GM12865 (cell line): ENCODE measurements at places on chromosomes 16 and 17.
A peak's percentile ranks its signal among the peaks of the same experiment; 100 is the strongest.

GRCh38 chr17:50462446-50462845 lies 6.2 kb downstream of the CHAD start:
- DNase-seq: no peak

GRCh38 chr16:47599512-47599911 lies 138.4 kb downstream of the PHKB start:
- DNase-seq: peak; percentile 52

- DNase-seq: no peak
Observed at GRCh38 chr17:27657620-27658019, 26.6 kb downstream of the LGALS9 start.

- DNase-seq: no peak
Observed at GRCh38 chr16:85422196-85422631, 190.9 kb upstream of the GSE1 start.

DNA sequence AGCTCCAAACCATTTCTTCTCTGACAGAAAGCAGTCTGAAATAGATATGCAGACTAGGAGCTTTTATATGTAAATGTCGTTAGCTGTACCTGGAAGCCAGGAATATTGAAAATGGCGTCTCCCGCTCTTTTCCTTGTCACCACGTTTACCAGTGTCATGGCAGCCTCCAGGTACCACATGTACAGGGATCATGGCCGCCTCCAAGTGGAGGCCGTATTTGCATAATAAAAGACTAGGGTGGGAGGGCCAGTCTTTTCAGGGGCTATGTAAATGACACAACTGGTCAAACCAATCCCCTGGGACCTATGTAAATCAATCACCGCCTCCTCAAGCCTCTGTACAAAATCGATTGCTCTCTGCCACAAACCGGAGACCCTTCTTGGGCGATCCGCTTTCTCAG lies 54.3 kb downstream of the MYOCD start:
- no peak for DNase-seq

DNA sequence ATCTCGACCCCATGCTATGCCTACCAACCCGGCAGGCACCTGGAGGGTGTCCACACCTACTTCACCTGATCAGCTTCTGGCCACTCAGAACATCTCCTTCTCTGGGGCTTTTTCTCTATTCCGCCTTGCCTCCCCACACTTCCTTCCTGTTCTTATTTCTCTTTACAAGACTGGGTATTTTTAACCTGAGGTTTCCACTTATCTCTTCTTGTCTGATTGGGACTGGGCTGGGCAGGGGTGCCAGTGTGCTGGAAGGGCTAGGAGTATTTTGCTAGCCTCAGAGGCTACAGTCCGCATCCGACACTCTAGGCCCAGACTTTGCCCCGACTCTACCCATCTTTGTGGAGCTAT lies 26.2 kb upstream of the ZNF652 start:
- peak; percentile 75 for DNase-seq

GRCh38 chr16:89326721-89327120 lies 109.2 kb downstream of the ZNF778 start:
- no peak for DNase-seq

DNA sequence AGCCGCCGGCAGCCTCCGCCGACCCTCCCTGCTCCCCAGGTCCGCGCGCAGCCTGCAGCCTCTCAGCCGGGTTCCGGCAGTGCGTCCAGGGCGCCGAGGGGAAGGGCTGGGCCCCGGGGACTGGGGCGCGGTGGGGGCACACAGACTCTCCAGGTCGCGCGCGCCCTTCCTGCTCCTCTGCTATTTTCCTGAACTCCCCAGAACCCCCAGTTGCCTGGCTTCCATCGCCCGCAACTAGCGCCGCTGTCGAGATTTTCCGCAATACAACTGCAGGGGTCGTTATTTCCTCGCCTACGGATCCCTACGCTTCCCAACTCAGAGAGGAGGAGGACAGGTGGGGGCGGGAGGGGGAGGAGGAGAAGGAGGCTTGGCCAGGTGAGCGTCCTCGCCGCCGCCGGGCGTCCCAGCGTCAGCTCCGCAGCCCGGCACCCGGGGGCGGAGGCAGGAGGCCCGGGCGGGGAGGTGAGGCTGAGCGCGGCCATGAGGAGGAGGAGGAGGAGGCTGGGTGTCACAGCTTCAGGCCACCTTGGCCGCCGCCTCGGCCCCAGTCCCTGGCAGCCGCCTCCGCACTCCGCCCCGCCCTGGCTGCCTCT lies at the start of gene CA10:
Gene CA10 (minus strand): TSS at position 265 of the 593 bp plus-strand sequence.
- no peak for DNase-seq

GRCh38 chr16:86771506-86772460 lies 193.4 kb downstream of the FOXL1 start:
- no peak for DNase-seq

DNA sequence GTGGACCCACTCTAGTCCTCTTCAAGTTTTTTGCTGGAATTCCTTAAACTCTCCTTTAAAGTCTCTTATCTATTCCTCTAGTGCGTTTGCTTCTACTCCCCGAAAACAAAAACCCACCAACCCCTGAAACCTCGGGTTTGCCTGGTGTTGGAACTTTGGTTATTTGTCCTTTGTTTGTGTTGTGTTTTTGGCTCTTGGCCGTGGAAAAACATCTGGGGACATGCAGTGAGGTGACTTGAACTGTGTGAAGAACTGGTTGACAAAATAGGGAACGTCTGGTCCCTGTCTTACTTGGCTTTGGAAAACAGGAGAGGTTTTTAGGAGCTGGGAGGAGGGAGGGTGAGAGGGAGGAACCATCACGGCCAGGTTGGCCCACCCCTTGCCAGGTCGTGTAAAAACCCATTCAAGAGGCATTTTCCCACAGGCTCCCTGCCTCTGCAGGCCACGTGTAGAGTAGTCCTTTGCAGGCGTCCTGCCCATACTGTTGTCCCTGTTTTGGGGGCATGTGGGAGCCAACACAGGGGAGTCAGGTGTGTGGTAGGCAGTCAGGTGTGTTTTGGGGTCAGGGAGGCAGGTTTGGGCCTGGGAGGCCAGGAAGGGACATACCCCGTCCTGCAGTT lies 169.3 kb downstream of the RAB11FIP4 start:
- DNase-seq: no peak

DNA sequence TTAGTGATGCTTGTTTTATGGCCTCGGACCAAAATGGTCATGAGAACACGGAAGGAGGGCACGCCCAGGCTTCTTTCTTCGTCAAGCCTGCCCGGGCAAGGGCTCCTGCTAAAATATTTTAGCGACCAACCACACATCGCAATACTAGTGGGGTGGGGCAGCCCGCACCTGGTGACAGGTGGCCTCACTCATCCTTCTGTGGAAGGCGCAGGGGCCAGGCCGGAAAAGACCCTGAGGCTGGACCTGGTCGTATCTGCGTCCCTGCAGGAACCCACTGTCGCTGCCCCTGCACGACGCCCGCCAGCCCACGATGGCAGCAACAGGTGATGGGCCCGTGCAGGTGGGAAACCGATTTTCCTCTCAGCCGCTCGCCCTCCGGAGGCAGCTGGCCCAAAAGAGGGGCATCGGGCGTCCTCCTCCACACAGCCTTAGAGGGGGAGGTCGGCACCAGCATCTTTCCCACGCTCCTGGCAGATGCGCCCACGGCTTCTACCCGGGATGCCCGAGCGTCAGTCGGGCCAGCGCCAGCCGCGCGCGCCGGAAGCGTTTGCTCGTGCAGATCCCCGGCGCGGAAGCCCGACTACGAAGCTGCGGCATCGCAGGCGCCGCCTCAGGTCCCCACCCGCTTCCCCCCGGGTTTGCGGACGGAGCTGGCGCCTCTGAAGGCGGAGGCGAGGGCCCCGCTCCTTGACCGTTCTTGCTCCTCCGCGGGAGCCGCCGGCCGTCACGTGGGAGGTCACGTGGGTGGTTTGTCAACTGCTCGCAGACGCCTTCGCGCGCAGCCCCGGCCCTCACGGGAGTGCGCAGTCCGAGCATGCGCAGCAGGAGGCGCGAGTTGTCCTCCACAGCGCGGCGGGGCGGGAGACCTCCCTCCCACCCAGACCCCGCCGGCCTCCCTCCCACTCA lies 22.8 kb upstream of the FOXK2 start:
- peak; percentile 98 for DNase-seq

GRCh38 chr17:32627239-32627996 lies 140.6 kb downstream of the CDK5R1 start:
- DNase-seq: no peak

- no peak for DNase-seq
Observed at GRCh38 chr17:50710650-50711049, 2.9 kb upstream of the ANKRD40 start.

DNA sequence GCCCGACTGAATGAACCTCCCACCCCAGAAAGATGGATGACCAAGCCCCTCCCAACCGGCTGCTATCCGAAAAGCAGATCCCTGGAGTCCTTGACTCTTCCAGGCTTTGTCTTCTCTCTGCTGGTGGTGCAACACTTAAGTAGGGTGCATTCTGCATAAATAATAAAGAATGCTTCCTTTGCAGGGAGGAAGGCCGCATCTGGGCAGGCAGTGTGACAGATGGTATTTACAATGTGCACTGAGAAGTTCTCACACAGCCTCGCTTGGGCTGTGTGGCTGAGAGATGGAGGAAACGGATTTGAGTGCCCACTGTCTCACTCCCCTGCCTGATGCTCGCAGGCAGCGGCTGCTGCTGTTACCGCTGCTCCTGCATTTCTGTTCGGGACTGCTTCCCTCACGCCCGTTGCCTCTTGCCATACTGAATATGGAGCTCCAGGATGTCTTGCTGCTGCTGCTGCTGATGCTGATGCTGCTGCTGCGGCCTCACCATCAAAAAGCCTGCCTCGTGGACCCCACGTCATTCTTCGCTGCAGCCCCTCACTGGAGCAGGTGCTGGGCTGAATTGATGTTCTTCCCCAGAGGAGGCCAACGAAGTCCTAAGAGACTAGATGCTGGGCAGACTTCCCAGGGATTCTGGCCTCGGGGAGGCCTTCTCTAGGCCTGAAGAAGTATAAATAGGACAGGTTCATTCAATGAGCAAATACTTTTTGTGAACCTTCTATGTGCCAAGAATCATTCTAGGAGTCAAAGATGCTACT lies 7.1 kb upstream of the RHBDL3 start:
- no peak for DNase-seq

DNA sequence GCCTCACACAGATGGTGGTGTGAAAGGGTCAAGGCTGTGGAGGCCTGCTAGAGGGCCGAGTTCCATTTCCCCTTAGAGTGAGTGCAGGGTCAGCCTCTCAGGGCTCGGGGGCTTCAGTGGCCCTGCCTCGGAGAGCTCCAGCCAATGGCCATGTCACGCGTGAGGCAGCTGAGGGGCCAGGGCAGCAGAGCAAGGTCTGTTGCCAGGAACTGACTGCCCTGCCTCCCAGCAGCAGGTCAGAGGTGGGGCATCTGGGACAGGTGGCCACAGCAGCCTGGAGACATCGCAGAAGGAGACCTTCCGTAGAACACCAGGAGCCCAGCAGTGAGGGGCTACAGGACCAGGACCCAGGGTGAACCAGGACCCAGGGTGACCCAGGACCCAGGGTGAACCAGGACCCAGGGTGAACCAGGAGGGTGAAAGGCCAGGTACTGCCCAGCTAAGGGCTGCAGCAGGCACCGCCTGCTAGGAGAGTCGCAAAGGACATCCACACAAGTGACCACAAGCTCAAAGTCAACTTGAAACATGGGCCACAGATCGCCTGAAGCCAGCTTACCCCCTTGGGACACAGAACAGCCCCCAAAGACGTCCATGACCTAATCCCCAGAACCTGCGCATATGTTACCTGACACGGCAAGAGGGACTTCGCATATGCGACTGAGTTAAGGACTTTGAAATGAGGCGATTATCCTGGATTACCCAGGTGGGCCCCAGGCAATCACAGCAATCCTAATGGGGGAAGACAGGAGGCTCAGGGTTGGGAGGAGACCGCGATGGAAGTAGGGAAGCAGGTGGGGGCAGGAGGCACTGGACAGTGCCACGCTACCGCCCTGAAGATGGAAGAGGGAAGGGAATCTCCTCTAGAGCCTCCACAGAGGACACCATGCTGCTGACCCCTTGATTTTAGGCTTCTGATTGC lies 4.8 kb upstream of the MEAK7 start:
- DNase-seq: peak; percentile 17

GRCh38 chr17:42893359-42893758 lies 7.2 kb upstream of the G6PC1 start:
- no peak for DNase-seq

DNA sequence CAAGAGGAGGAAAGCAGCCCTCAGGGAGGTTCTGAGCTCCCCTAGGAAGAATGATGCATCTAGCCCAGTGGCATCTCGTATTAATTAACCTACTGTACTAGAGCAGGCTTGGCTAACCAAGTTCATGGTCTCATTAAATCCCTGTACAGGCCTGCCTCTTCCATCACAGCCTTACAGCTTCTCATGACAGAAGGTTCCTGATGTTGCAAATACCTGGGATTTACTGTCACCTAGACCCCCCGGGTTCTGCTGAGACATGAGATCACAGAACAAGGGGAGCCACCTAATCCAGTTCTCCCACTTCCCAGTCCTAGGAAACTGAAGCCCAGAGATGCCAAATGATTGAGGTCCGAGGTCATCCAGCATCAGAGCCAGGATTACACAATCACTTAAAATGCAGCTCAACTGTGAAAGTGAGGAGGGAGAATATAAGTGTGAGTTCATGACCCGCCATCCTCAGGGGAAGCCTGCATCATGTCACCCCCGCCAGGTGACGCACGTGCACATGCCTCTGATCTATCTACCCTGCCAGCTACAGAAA lies 23.9 kb downstream of the ACLY start:
- DNase-seq: no peak

- DNase-seq: peak; percentile 62
Observed at GRCh38 chr17:28724500-28725165, 1.4 kb downstream of the TLCD1 start.

DNA sequence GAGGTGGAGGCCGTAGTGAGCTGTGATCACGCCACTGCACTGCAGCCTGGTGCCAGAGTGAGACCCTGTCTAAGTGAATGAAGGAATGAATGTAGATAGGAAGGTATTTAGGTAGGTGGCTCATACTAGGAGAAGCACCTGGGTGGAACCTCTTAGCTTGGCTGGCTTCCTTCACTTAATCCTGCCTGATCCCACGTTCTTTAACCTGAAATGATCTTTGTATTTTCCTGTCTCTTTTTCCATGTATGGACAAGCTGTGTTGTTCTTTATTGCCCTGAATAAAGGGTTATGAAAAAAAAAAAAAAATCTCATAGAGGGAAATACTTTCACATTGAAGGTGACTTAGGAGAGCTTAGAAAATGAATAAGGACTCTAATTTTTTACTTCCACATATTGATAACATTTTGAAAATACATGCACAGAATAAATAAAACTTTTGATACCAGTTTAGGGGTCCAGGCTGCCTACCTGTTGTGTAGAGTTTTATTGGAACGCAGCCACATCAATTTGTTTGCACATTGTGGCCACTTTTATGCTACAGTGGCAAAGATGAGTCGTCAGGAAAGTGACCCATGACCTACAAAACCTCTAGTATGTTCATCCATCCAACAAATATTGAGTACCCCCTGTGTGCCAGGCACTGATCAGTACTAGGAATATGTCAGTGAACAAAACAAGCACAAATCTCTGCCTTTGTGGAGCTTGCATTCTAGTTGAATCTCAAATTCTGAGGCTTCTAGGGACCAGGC lies 44.6 kb downstream of the VPS35L start:
- DNase-seq: no peak
